Nephron progenitor cell (in vitro differentiated cells): ENCODE measurements at places on chromosomes 12 and 14.

- peaks cover 42% of the 10 kb centered on the region for H3K27me3 ChIP-seq
- H3K36me3 ChIP-seq: no peaks in the 10 kb centered on the region
- H3K4me3 ChIP-seq: peak overlapping the region; percentile 88
- DNase-seq: no peak
- H3K27ac ChIP-seq: peak overlapping the region; percentile 94
Observed at GRCh38 chr14:75980856-75981255, 939 bp downstream of the TGFB3 start.

DNA sequence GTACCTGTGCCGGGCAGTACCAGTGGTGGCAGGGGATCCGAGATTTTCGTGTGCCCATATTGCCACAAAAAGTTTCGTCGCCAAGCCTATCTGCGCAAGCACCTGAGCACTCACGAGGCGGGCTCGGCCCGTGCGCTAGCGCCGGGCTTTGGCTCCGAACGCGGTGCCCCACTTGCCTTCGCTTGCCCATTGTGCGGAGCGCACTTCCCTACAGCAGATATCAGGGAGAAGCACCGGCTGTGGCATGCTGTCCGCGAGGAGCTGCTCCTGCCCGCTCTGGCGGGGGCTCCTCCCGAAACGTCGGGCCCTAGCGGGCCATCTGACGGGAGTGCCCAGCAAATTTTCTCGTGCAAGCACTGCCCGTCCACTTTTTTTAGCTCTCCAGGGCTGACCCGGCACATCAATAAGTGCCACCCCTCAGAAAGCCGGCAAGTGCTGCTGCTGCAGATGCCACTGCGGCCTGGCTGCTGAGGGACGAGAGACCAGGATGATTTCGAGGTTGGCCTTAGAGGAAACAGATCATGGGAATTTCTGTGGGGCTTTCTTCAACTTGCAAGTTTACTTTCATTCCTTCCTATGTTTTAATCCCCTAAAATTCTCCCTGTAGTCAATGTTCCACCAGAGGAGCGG lies 1.6 kb downstream of the INSM2 start:
- peaks cover 77% of the 10 kb centered on the region for H3K27me3 ChIP-seq
- no peaks in the 10 kb centered on the region for H3K36me3 ChIP-seq
- H3K27ac ChIP-seq: no peak overlapping the region
- DNase-seq: no peak
- H3K4me3 ChIP-seq: peak overlapping the region; percentile 15

DNA sequence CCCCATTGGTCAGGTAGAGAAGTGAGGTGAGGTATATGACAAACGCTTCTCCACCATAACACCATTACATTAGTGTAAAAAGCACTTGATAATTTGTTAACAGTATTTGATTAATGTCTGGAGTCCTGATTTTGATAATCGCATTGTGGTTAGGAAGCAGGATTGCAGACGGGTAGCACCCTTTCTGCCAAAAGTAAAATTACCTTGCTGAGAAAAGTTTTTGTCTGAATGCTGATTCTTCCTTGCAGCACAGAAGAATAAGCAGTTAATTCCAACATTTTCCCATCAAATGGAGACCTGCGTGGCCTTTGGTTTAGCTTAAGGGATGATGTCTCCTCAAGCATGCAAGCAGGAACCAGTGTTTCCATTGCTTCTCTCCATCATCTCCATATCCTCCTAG lies 1090.2 kb upstream of the TMEM132C start:
- no peaks in the 10 kb centered on the region for H3K4me1 ChIP-seq
- no peak overlapping the region for H3K4me3 ChIP-seq
- no peak overlapping the region for H3K27ac ChIP-seq
- H3K36me3 ChIP-seq: no peaks in the 10 kb centered on the region
- no peak for DNase-seq

- peaks cover 13% of the 10 kb centered on the region for H3K4me1 ChIP-seq
- no peak for DNase-seq
- H3K27ac ChIP-seq: no peak overlapping the region
- peaks cover 3% of the 10 kb centered on the region for H3K27me3 ChIP-seq
- no peak overlapping the region for H3K4me3 ChIP-seq
- H3K36me3 ChIP-seq: no peaks in the 10 kb centered on the region
Observed at GRCh38 chr12:76680940-76681339, 83.0 kb upstream of the ZDHHC17 start.

DNA sequence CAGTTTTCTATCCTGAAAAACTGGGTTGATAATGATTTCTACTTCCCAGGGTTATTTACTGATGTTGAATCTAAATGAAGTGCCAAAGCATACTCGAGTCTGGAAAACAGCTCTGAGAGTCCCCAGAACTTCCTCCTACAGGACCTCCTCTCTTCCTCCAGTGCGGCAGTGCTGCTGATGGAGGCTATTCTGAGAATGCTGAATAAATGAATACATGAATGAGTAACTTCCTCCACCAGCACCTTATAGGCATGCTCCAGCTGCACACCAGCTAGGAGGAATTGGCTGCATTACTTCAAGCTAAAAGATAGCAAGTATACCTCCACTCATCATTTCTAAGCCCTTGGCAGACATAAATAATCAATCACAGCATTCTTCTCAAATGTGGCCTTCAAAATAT lies 448.8 kb upstream of the CCDC196 start:
- no peak overlapping the region for H3K27ac ChIP-seq
- H3K27me3 ChIP-seq: peaks cover 7% of the 10 kb centered on the region
- H3K4me3 ChIP-seq: no peak overlapping the region

DNA sequence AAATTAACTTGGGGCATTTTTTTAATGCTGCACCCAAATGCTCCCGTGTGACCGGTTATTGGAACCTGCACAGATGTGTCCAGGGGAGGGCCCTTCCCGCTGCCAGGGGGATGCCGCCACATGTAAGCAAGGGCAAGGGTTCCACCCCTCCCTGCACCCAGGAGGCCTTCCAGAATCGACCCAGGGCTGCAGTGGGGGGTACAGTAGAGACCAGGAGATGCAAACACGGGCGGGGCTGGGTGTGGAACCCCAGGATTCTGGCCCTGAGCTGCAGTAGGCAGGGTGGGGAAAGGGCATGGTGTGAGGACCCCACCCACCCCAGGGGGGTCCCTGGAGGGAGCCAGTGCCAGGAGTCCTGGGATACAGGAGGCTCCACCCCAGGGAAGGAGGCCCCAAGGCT lies 54.1 kb downstream of the TNFAIP2 start:
- H3K4me1 ChIP-seq: peaks cover 2% of the 10 kb centered on the region
- no peak for DNase-seq
- H3K27me3 ChIP-seq: peaks cover 4% of the 10 kb centered on the region
- H3K27ac ChIP-seq: no peak overlapping the region
- H3K36me3 ChIP-seq: no peaks in the 10 kb centered on the region

GRCh38 chr14:78154827-78155226 lies 15.3 kb upstream of the NRXN3 start:
- DNase-seq: peak; percentile 13
- H3K27ac ChIP-seq: peak overlapping the region; percentile 15
- H3K4me1 ChIP-seq: no peaks in the 10 kb centered on the region
- H3K4me3 ChIP-seq: no peak overlapping the region

GRCh38 chr12:71218616-71219015 lies 60.8 kb upstream of the TSPAN8 start:
- H3K36me3 ChIP-seq: no peaks in the 10 kb centered on the region
- H3K4me3 ChIP-seq: no peak overlapping the region
- H3K27me3 ChIP-seq: peaks cover under 1% of the 10 kb centered on the region
- H3K4me1 ChIP-seq: no peaks in the 10 kb centered on the region
- no peak for DNase-seq
- H3K27ac ChIP-seq: no peak overlapping the region

DNA sequence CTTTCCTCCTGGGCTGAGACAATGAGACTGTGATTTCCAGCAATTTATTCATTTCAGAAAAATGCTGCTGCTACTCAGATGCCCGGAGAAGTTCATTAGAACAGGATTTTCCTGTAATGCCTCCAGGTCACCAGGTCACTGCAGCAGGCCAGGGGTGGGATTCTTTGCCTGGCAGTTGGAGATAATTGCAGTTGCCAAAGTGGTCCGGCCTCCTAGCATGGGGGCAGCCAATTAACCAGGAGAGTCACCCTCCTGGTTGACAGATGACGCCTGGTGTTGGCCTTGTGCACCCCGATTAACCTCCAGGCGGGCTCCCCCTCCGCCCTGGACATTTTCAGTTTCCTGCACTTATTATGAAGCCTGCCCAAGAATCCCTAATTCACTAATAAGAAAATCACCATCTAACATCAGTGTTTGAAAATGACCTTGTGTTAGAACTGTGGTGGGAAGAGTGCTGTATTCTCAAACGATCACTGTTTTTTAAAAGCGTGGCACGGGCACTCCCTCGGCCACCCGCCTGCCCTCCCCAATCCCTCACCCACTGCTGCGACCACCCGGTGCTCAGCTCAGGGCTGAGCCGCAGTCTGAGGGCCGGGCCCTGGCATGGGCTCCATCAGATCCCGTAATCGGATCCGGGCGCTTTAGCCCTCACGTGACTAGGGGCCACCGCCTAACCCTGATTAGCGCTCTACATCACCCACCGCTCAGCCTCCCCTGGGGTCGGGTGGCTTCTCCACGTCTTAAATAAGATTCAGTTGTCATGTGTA lies 12.9 kb downstream of the RIMBP2 start:
- H3K4me3 ChIP-seq: peak overlapping the region; percentile 24

- H3K27ac ChIP-seq: no peak overlapping the region
- H3K27me3 ChIP-seq: peaks cover 34% of the 10 kb centered on the region
- peaks cover 29% of the 10 kb centered on the region for H3K4me1 ChIP-seq
- H3K4me3 ChIP-seq: peak overlapping the region; percentile 81
- no peak for DNase-seq
Observed at GRCh38 chr14:64970041-64970440, 2.1 kb downstream of the RAB15 start.

DNA sequence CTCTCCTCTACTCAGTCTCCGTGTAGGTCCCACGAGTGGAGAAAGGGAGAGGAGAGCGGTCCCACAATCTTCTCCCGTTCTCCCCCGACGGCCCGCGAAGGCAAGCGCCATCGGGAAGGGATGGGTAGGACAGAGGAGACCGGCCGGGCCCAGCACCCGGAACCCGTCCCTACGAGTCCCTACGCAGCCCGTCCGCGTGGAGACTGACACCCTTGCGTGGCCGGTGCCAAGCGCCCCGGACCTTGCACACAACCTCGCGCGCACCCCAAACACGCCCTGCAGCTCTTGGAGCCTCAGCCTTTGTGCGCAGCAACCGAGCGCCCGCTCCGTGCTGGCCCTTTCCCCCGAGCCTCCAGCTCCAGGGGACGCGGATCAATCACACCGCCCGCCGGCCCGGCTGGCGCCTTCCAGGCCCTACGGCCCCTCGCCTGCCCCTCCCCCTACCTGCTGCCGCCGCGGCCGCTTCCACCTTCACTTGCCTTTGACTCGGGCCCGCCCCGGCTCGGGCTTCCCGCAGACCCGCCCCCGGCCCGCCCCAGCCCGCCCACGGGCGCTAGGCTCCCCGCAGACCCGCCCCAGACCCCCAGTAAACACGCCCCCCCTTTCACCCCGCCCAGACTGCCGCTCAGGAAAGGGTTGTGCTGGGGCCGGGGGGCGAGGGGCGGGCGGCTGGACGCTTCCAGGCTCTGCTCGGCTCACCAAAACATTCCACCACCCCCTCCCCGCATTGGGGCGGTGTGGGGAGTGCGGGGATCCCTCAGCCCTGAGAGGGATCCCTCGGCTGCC lies at the start of gene NDRG2:
Gene NDRG2 (minus strand): TSS at position 477 of the 786 bp plus-strand sequence. CDS start 1,746 bp downstream, outside the sequence.
- DNase-seq: peak; percentile 94
- peak within 1 kb of the TSS; percentile 87 for H3K4me3 ChIP-seq
- H3K27ac ChIP-seq: peak within 1 kb of the TSS; percentile 89
- peaks cover 34% of the 10 kb centered on the region for H3K27me3 ChIP-seq

DNA sequence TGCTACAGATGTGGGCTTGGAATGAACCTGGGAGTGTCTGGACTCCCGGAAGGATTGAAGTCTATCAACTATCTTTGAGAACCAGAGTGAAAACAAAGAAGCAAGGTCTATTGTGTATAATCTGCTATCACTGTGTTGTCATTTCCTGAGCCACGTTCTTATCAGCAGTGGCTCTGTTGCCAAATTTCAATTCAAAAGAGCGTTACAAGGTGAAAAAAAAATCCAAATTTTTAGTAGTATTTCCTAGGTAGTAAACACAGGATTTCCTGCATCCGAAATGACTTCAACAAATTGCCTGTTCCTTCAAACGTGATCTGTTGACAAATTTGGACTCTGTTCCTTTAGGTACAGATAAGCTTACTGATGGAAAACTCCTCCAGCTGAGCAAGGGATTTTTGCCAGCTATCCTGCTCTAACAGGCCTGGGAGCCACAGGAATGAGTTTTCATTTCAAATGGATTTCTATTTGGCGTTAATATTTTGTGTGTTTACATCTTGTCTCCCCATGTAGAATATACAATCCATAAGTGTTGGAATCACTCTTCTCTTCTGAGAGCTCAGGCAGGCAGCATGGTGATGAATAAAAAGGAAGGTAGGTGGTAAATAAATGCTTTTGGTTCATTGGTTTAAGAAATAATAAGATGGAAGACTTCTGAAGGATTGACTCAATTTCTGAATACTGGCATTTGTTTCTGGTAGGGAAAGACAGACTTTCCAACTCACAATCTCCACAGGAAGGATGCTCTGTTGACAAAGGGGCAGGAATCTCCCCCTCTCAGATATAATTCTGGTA lies 58.5 kb downstream of the GPR135 start:
- peaks cover 35% of the 10 kb centered on the region for H3K36me3 ChIP-seq
- no peak overlapping the region for H3K27ac ChIP-seq
- H3K27me3 ChIP-seq: peaks cover 5% of the 10 kb centered on the region
- no peak overlapping the region for H3K4me3 ChIP-seq
- no peaks in the 10 kb centered on the region for H3K4me1 ChIP-seq
- DNase-seq: no peak

DNA sequence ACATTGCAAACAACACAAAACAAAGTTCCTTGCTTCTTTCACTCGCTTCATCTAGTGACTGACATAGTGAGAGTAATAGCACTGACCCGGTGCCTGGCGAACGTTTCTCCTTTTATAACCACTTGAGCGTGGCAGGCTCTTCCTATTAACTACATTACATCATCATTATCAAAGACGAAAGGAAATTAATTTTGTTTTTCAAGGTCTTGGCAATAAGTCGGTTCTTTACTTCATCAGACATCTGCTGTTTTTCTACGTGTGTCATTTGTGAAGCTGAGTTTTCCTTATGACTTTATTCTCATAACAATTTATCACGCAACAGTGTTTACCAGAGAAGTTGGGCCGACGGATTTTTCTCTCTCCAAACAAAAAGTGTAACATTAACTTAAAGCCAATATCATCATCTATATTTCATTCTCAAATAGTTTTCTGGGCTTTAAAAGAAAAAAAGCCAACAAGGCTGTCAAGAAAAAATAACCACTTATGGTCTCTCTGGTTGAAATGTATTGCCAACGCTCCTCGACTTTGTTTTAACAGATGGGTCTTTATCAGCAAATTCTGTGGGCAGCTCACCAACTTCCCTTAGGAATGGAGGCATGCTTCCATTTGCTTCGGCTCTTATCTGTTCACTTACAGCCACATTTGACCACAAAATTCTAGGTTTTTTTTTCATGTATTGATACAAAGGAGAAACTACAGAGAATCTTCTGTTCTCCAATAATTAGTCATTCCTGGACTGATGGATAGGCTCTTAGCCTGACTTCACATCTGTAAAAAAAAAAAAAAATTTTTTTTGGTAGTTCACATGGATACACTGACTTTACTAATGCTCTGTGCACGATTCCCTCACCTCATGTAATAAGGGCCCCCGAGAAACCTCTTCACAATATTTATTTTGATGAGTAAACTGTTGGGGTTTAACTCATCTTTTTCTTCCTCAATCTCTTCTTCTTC lies 97.1 kb upstream of the CDKN3 start:
- peaks cover 9% of the 10 kb centered on the region for H3K36me3 ChIP-seq
- peak overlapping the region; percentile 16 for H3K27ac ChIP-seq

GRCh38 chr14:93925374-93925895 lies 1.7 kb upstream of the FAM181A start:
- no peak for DNase-seq
- H3K36me3 ChIP-seq: no peaks in the 10 kb centered on the region
- peaks cover 22% of the 10 kb centered on the region for H3K4me1 ChIP-seq
- H3K27me3 ChIP-seq: peaks cover 7% of the 10 kb centered on the region
- no peak overlapping the region for H3K4me3 ChIP-seq
